ENCODE measurements at places on chromosomes 16 and 17.

DNA sequence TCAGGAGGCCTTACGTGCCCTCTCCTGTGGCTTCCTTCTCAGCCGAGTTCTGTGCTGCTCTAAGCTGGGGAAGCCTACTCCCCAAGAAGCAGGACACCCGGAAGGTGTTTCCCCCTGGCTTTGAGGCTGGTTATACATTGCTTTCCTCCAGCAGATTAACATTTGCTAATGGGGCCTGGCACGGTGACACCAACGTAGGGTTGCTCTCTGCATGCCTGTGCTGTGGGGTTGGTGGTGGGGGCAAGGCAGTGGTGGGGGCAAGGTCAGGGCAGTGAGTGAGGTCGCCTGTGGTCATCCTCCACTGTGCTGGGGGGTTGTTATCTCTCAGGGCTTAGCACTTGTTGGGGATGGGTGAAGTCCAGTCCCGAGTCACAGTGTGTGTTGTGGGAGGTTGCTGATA is 4.2 kb downstream of the USP6 start:
- DNase-seq, result no peak

GRCh38 chr17:67434061-67434525 is 57.0 kb downstream of the PITPNC1 start:
- DNase-seq, result peak; percentile 84

- no peak for DNase-seq
Measured at GRCh38 chr16:1008085-1008484, 26.5 kb downstream of the SOX8 start.

DNA sequence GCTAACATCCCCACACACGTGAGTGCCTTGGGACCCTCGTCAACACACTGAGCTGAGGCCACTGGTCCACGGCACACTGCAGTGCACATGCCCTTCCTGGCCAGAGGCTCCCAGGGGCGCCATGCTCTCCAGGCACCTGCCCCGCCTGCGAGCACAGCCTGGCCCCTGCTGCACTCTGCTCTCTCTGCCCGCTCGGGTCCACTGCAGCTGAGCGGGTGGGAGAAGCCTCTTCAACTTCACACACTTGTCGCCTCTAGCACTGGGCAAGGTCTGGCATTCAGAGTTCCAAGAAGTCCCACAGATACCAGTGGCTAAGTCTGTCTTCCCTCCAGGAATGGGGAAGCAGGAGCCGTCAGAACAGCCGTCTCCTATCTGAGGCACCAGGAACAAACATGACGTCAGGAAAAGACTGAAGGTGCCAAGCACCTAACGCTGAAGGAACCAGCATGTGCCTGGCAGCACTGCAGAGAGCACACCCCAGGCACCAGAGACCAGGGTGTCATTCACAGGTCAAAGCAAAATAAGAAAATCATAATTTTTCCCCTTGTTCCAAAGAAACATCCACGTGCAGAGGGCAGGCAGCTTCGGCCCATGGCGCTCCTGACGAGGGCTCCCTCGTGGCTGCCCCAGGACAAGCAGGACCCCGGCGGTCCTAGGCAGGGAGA is 82.9 kb downstream of the ZNF778 start:
- DNase-seq, result no peak

DNA sequence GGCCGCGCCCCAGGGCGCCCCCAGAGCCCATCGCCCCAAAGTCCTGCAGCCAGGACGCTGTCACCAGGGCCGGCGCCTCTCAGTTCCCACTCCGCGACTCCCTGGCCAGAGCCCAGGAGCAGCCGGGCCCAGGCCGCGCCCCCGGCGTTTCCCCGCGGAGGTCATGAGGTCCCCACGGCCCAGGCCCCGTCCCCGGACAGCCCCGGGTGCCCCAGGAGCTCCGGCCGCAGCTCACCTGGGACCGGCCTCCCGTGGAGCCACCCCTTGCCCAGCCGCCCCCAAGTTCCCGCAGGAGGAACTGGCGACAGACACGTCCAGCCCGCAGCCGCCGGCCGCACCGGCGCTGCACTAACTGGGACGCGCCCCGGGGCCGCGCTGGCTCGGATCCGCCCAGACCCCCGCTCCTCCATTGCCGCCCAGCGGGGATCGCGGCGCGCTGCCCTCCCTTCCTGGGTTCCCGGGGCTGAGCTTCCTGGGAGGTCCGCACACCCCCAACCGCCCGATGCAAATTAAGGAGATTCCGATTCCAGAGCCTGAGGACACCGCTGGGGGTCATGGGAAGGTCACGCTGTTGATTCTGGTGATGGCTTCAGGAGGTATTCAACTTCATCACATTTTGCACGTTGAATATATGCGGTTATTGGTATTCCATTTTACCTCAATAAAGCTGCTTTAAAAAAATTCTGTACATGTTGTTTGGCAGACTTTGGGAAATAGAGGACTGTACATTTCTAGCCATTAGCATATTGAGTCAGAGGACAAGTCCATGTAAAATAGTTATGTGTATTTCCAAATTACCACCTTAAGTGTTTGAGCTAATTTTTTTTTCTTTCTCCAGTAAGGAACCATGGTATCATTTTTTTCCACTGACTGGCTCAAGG is 9.9 kb downstream of the AHSP start:
- no peak for DNase-seq

GRCh38 chr16:3536271-3536731 is 35.5 kb downstream of the CLUAP1 start:
- no peak for DNase-seq

DNA sequence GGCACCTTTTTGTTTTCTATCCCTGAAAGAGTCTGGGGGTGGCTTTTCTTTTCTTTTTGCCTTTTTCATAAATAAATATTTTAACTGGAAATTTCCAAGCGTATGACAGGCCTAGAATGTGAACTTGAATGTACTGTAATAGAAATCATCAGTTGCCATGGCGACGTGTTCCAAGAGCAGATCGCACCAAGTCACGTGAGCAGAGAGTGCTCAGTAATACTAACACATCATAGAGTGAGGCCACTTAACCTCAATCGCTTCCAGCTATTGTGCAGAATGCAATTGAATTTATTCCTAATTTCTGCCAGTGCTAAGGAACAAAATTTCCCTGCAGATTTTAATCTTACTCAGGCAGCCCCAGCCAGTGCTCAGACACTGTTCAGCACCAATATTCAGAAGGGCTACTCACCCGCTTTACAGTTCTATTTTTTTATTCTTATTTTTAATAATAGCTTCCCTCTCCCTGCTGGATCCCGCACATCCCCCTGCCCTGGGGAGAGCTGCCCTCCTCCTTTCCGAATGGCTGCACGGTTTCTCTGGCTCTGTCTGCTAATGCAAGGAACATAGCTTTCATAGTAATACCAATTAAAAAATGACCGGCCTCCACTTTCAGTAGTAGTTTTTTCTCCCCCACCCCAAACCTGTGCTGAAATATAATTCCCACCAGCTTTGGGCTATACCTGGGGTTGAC is 26.2 kb upstream of the PMFBP1 start:
- no peak for DNase-seq

DNA sequence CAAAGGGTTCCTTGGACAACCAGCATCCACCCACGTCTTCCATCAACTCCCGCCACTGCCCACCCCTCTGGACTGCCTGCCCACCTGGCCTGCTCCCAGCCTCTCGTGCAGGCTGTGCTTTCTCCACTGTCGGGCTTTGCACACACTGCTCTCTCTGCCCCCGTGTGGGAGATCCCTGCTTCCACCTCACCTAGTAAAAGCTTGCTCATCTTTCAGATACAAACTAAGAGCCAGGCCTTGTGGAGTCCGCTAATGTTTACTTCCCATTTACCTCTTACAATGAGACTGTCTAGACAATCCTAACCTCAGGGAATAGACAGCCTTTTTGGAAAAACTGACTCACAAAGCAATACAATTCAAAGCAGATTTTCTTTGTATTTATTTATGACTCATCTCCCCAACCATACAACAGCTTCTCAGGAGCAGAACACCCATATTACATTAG is 67.6 kb downstream of the USP31 start:
- no peak for DNase-seq

GRCh38 chr16:84199861-84200260 is 8.9 kb downstream of the ADAD2 start:
- DNase-seq, result peak; percentile 44

DNA sequence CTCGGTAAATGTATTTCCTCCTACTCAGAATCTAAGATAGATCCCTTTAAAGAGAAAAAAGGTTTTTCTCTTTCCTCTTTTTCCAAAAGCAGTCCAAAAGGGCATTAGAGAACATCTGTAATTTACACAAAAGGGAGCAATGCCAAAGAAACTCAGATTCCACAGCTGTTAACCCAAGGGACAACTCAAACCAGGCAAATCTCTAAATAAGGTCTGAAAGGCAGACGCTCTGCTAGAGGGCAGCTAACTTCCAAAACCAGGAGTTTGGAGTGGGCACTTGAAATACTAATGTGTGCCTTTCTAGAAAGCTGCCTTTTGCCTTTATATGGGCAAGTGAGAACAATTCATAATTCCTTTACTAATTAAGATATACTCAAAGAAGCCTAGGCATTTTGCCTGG is 435.7 kb downstream of the ZFHX3 start:
- no peak for DNase-seq

- no peak for DNase-seq
Measured at GRCh38 chr16:86477642-86478041, 32.7 kb upstream of the FOXF1 start.

GRCh38 chr17:50185631-50186471 is 15.6 kb downstream of the COL1A1 start:
- no peak for DNase-seq

DNA sequence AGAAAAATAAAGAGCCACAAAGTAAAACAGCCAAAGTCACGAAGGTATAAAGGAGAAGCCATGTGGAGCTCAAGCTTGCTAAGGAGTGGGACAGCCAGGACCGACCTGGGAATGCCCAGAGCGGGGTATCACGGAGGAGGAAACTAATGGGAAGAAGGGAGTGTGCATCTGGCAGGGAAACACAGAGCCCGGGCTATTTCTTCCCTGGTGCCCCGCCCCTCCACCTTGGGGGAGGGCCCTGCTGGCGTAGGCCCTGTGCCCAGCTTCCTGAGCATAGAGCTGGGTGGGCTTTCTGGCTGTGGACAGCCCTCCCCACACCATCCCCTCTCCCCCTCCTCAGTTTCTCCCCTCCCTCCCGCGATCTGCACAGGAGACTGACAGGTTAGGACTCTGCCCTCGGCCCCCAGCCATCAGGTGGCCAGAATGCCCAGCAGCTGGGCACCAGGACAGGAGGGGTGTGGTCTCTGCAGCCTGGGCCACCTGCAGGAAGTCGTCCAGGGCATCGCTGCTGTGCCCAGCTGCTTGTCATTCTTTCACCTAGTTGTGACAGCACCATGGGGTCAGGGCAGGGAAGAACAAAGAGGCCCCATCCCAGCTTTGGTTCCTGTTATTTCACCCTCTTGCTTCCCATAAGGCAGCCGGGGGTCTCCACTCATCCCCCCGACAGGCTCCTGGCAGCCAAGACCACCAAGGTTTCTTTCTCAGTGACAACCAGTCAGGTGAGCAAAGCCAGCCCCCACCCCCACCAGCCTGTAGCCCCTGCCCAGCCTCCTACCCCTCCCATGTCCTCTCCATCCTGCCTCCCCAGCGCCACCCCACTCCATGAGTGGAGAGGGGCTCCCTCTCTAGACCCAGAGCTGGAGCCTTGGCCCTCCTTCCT is 7.1 kb upstream of the DCAF7 start:
- no peak for DNase-seq

GRCh38 chr17:47983492-47984223 is 12.7 kb downstream of the CDK5RAP3 start:
- no peak for DNase-seq

- no peak for DNase-seq
Measured at GRCh38 chr16:16073891-16074881, 124.8 kb downstream of the ABCC1 start.

DNA sequence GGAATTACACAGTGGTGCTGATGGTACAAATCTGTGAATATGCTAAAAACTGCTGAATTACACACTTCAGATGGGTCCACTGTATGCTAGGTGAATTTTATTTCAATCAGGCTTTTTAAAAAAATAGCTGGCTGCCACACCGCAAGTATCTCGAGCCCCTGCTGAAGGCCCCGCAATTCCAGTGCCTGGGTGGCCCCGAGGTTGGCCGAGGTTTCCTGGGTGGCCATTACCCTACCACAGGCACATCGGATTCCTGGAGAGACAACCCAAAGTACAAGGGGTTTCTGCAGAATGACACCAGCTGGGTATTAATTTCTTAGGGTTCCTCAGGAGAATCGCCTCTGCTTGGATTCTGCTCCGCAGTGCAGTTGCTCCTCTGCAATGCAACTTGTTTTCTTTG is 127.8 kb downstream of the C16orf95 start:
- no peak for DNase-seq

- no peak for DNase-seq
Measured at GRCh38 chr16:85640254-85640558, 27.1 kb downstream of the GSE1 start.

DNA sequence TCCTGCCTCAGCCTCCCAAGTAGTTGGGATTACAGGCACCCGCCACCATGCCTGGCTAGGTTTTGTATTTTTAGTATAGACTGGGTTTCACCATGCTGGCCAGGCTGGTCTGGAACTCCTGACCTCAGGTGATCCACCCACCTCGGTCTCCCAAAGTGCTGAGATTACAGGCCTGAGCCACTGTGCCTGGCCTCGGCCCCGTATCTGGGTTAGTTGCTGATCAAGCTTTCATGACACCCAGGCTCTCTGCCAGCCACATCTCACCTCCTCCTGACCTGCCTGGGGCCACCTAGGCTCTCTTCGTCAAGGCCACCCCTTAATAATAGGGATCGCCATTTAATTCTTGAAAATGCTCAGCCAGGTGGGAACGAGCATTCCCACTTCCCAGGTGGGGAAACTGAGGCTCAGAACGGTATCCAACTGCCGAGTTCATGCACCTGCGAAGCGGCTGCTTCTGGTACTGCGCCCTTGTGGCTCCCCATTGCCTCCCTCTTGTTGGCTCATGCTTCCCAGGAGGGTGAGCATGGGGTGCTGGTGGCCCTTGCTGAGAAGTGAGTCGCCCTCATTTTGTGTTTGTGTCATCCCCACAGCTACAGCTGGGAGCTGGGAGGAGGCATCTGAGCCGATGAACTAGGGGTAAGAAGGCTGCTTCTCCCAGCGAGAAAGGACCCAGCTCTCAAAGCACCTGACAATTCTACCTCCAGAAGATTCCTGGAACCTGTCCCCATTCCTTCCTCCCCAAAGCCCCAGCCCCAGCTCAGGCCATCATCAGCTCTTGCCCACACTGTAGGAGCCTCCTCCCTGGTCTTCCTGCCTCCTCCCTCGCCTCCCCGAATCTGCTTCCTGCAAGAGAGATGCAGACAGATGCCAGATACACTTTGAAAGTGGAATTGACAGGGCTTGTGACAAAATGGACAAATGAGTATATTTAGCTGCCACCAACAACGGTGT is 17.3 kb upstream of the SNN start:
- DNase-seq, result no peak

- no peak for DNase-seq
Measured at GRCh38 chr16:49485663-49486062, 112.1 kb downstream of the C16orf78 start.

GRCh38 chr16:70749006-70749678 is 51.8 kb downstream of the VAC14 start:
- DNase-seq, result no peak

GRCh38 chr17:76088868-76089576 is 10.0 kb downstream of the ZACN start:
- no peak for DNase-seq

DNA sequence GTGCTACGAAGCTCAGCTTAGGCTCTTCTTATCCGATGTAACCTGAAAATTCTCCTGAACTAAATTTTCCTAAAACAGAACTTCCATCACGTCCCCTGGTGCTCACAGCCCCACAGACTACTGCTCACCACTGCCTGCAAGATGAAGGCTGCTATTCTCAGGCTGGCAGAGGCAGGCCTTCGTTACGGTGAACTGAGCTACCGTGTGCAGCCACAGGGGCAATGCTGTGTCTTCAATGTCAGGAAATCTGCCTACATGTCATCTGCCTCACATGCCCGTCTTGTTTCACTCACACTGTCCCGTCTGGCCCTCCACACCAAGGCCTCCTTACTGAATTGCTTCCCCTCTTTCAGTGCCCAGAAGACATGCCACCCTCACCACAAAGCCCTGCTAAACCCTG is 15.9 kb downstream of the EMC8 start:
- DNase-seq, result no peak
